AML-193 (cell line): ENCODE measurements at places on chromosomes 11 and 22.

- no peak for DNase-seq
Observed at GRCh38 chr22:24133187-24133965, 47.9 kb upstream of the SUSD2 start.

DNA sequence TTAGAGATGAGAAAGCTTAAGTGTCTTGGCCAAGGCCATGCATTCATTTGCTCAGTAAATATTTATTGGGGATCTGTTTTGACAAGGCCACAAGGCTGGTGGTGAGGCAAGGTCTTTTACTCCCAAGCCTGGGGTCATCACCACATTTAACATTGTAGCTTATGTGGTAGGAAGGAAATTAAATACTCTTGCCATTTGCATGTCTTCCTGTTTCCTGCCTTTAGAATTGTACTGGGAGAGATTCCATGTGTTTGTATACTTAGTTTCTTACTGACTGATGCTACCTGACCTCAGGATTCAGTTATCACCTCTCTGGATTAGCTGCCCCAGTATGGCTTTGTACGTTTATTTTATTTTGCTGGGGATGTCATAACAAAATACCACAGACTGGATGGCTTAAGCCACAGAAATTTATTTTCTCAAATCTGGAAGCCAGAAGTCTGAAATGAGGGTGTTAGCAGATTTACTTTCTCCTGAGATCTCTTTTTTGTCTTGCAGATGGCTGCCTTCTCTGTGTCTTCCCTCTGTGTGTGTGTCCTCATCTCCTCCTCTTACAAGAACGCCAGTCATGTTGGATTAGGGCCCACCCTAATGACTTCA, 44.8 kb downstream of the SPECC1L start:
- no peak for DNase-seq

DNA sequence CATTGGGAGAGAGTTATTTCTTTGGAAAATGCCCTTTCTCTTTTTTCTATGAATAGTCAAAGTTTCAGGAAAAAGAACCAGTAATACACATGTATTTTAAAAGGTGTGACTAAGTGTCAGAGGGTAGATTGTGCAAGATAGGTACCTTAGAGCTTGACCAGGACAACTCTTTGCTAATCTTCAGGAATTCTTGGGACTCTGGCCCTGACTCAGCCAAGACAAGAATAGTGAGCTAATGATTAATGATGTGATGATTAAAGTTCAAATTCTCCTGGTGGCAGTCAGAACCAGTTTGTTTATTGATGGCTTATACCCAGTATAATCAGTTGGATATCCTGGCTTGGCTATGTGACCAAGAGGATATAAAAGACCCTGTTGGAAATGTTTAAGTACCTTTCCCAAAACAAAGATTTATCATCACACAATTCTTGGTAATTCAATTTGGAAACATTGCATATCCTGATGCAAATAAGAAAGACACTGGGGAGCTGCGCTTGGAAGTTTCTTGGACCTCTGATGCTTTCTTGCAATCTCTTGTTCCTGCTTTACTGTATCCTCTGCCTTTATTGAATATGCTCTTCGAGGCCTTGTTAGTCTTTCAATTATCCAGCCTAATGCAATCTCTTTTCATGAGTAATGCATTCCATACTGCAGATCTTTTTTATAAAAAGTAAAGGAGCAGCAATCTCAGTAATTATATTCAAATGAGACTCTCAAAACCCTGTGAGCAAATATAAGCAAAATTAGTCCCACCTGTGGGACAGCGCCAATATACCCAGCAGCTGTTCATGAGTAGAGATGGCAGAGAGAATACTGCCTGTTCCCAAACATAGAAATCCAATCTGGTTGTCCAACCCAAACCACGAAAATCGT, 48.0 kb upstream of the CEP126 start:
- no peak for DNase-seq

GRCh38 chr22:28658448-28658847, 21.2 kb downstream of the TTC28 start:
- DNase-seq: no peak

DNA sequence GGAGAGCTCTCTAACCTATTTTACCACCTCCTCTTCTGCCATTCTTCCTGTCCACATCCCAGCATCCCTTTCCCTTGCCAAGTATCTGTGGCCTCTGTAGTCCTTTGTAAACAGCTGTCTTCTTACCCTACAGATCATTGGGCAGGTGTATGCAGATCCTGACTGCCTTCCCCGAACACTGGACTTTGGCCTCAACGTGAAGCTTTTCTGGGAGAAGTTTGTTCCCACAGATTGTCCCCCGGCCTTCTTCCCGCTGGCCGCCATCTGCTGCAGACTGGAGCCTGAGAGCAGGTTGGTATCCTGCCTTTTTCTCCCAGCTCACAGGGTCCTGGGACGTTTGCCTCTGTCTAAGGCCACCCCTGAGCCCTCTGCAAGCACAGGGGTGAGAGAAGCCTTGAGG, 17.3 kb downstream of the PIK3IP1 start:
- no peak for DNase-seq

DNA sequence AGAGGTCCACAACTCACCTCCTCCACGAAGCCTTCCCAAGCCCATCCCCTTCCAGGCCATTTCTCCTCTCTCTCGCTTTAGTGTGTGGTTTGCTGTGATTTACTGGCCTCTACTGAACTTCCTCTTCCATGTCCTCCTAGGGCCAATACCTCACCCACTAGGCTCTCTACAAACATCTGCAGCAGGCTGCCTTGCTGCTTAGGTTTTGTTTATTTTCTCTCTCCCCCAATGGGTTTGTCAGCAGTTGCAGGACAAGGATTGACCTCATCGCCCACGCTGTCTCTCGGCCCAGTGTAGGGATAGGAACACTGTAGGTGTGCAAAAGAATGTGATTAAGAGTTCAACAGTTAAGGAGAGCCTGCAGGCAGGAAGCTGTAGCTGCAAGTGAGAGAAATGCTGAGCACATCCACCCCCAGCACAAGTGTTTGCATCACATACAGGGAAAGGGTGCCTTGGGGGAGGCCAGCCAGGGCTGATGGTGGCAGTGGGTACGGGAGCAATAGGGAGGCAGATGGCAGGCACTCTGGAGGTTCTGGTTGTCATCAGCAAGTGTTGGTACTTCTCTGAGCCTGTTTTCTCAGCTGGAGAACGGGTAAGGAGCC, 1.4 kb downstream of the PC start:
- peak; percentile 42 for DNase-seq

DNA sequence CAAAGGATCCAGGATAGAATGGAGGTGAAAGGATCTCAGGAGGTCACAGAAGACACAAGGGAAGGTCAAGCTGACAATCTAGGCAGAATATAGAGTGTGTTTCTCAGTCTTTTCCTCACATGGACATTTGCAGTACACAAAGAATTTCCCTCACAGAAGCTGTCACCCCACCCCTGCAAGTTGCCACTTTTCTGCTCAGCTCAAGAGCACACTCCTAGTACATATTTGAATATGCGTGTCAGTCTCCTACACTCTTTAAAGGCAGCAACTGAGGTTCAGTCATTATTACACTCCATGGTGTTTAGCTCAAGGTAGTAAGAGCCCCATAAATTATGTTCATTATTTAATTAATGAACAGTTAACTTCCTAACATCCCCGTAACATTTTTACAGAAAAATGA, 59.1 kb downstream of the ETS1 start:
- no peak for DNase-seq

GRCh38 chr11:73866586-73866996, 10.1 kb downstream of the COA4 start:
- DNase-seq: no peak

DNA sequence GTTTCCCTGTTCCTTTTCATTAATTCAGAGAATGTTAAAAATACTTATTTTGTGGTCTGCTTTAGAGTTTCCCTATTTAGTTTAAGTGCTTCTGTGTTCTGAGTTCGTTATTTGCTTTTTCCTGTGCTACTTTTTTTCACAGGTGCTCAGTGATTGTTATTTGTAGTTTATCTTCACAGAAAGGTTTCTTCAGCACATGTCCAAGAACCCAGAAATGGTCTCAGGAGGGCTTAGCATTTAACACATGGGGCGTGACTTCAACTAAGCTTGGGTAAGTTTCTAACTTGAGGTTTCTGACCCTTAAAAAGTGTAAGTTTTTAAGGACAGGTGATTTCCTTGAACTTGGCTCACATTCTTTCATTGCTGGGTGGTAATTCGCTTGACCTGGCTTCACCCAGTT, 157.3 kb downstream of the AASDHPPT start:
- DNase-seq: no peak

DNA sequence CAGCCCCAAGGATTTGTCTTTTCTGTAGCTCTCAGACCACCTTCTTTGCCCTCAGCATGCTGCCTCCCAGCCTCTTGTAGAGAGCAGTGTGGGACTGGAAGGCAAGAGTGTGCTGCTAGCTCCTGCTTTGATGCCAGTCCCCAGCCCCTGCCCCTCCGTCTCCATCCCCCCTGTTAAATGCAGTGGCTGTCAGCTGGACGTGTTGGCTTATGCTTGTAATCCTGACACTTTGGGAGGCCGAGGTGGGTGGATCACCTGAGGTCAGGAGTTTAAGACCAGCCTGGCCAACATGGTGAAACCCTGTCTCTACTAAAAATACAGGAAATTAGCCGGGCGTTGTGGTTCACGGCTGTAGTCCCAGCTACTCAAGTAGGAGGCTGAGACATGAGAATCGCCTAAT, 15.5 kb downstream of the SNRPD3 start:
- no peak for DNase-seq

DNA sequence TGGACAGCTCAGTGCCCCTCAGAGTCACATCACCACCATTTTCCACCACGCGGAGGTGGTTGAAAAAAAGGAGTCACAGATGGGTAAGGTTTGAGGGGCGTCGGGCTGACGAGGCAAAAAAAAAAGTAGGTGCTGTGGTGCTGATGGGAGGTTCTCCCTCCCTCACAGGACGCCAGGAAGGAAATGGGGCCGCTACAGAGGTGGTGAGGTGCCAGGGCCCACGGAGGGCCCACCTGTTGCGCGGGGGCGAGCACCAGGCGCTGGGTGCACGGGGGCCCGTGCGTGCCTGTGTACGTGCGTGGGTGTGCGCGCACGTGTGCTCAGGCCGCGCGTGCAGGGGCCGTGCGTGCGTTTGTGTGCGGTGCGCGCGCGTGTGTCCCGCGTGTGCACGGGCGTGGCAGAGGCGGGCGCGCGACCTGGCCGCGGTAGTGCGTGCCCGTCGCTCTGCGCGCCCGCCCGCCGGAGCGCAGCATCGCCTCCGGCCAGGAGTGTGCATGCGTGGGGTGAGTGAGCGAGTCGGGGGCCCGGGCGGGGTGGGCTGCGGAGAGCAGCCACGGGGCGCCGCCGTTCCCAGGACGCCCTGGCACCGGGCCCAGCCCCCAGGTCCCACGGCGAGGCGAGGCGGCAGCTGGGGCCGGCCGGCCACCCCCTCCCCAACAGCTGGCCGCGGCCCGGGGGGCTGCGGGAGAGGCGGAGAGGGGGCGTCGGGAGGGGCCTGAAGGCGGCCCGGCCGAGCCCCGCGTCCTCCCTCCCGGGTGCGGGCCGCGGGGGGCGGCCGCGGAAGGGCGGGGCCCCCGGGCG, 2.8 kb downstream of the PDGFB start:
- no peak for DNase-seq

DNA sequence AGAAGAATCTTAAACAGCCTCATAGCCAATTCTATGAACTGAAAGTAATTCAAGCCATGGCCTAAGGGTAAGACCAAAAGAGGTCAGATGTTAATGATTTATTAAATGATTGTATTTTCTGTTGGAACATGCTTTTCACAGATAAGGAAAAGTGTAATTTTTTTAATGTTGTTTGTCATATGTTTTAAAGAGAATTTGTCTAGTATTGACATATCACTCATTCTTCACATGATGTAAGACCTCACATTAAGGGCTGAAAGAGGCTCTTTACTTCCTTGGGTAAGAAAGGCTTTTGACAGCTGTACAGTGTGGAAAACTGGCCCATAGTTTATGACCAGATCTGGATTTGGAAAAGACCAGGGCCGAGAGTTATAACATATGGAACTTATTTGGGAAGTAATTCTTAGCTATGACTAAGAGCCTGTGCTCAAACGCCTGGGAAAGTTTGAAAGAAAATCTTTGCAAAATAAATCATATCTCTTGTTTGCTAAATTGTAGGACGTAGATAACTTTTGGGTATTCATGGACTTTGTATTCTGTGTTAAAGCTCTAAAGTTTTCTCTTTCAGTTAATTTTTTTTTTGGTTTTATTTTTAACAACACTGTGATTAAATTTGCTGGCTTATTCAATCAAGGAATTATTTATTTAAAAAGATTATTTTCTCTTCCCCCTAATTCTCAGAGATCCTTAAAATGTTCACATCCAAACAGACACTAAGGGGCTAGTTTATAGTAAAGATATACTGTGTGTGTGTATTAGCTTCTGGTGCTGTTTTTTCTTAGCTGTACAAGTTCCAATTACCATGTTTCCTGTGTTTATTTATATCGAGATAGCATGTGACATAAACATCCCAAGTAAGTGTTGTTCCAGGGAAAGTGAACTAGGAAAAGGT, 162.2 kb downstream of the ARHGAP42 start:
- DNase-seq: no peak

DNA sequence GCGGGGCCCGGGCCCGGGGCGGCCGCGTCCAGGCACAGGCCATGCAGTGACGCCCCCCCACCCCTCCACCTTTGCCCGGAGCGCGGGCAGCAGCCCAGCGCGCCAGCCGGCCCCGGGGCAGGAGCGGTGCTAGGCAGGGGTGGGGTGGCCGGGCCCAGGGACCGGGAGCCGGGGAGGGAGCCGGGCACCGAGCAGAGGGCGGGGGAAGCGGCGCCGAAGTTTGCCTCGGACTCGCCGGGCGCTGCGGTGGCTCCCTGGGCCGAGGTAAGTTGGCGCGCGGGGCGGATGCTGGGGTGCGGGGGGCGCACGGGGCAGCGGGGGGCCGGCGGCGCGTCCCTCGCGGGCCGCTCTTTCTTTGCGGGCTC, 332 bp downstream of the TEAD1 start:
- DNase-seq: no peak

GRCh38 chr11:68092411-68092810, 28.8 kb downstream of the CHKA start:
- DNase-seq: no peak
